ENCODE measurements at places on chromosomes 1 and 21.

DNA sequence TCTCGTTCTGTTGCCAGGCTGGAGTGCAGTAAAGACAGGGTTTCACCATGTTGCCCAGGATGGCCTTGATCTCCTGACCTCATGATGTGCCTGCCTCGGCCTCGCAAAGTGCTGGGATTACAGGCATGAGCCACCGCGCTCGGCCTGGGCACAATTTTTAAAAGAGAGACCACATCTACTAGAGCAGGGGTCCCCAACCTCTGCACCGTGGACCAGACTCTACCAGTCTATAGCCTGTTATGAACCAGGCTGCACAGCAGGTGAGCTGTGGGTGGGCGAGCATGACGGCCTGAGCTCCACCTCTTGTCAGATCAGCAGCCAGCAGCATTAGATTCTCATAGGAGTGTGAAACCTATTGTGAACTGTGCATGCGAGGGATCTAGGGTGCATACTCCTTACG, 20.8 kb downstream of the TNNT2 start:
- DNase-seq = no peak

- peak; percentile 79 for DNase-seq
Measured at GRCh38 chr1:26723013-26723991, 27.5 kb downstream of the ARID1A start.

DNA sequence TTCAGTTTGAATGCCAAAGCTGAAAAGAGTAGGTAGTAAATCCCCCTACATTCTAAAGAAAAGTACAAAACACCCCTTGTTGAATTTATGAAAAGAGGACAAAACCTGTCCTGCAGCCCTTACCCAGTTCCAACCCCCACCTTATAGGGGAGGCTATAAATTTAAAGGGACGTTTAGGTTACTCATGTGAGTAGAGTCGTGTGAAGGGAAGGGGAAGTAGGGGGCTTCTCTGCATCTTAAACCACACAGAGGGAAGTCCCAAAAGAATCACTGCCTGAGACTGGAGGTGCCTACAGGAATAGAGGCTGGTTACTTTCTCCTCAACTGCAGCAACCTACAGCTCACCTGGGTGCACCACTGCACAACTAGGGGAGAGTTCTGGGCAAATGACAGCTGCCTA, 36.7 kb upstream of the KIRREL1 start:
- no peak for DNase-seq

GRCh38 chr1:227059076-227059475, 119.0 kb downstream of the COQ8A start:
- no peak for DNase-seq

DNA sequence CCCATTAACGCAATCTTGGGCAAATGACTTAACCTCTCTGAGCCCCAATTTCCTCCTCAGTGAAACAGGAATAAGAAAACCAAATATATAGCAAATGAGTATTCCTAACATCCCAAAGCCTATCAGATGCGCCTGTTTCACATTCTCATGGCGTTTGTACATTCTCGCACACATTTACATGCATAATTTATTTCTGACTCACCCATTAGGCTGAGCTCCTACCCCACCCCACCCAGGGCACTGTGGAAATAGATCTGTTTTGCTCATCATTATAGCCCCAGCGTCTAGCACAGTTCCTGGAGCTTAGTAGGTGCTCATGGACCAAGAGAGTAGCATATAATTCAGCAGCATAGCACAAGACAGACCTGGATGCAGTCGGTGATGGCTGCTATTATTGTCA, 146.1 kb upstream of the VANGL1 start:
- no peak for DNase-seq

DNA sequence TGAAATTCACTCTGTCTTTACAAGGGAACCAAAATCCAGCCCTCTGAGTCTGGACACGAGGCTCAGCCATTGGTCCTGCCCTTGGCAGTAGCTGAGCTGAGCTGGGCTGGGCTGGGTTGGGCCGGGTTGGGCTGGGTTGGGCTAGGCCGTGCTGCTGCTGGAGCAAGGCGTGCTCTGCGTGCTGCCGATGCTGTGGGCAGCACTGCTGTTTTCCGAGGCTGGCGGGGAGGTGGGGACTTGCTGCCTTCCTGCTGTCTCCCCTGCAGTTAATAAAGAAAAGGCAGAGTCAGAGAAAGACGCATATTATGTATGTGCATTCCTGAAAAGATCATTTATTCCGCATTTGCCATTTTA, 182.9 kb downstream of the CDC7 start:
- DNase-seq = no peak

GRCh38 chr1:157034137-157034800, 11.3 kb downstream of the ARHGEF11 start:
- DNase-seq = no peak

DNA sequence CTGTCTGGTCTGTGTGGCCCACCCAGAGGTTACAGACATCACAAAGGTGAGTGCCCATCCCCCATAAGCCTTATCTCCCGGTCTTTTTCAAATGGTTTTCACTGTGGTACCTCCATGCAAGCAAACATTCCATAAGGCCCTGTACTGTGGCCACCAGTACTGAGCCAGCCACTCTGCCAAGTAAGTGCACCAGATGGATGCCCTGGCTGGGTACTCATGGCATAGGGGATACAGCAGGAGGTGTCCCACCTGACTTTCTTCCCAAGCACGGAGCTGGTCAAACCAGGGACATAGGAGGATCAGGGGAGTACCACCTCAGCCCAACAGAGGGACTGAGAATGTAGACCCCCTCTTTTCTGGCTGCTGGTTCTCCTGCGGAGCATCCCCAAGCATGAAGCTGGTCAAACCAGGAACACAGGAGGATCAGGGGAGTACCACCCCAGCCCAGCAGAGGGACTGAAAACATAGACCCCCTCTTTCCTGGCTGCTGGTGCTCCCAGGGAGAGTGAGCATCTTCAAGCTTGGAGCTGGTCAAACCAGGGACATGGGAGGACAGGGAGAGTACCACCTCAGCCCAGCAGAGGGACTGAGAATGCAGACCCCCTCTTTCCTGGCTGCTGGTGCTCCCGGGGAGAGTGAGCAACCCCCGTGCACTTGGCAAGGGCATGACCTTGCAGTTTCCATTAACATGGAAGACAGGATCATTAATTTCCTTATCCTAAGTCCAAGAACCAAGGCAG, 81.8 kb upstream of the KLHDC7A start:
- DNase-seq = no peak

Data from NCI-H1092 (cell line).